ENCODE measurements at places on chromosomes 7 and 10.

- DNase-seq, result no peak
Observed at GRCh38 chr7:135929722-135930141, 47.4 kb downstream of the MTPN start.

GRCh38 chr7:134458806-134459698 is at the start of gene AKR1B1:
TSS of gene AKR1B1 (minus strand) at chr7:134459100. CDS start at chr7:134459062, 38 bp downstream.
- peak; percentile 95 for DNase-seq

GRCh38 chr10:116490028-116490662 is 55.6 kb upstream of the PNLIP start:
- peak; percentile 31 for DNase-seq

- DNase-seq, result no peak
Observed at GRCh38 chr7:143227806-143228205, 6.0 kb downstream of the TAS2R40 start.

- peak; percentile 97 for DNase-seq
Observed at GRCh38 chr7:876077-876971, at the start of gene GET4. TSS of gene GET4 (plus strand) at chr7:876554. CDS start at chr7:876646, 92 bp downstream.

GRCh38 chr10:52463826-52464225 is 149.7 kb downstream of the DKK1 start:
- no peak for DNase-seq

All from RPMI8226 (cell line).